ENCODE measurements at places on chromosomes 11 and 22.

DNA sequence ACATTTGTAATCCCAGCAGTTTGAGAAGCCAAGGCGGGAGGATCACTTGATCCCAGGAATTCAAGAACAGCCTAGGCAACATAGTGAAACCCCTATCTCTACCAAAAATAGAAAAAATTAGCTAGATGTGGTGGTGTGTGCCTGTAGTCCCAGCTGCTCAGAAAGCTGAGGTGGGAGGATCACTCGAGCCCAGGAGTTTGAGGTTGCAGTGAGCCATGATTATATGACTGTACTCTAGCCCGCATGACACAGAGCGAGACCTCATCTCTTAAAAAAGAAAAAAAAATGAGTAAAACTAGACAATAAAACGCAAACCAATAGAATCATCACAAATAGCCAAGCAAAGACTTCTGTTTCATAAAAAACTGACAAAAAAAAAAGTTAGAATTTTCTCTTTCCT is 21.8 kb downstream of the NUCB2 start:
- peak; percentile 88 for DNase-seq

GRCh38 chr11:85531191-85531897 is 95.8 kb downstream of the DLG2 start:
- DNase-seq, result no peak

DNA sequence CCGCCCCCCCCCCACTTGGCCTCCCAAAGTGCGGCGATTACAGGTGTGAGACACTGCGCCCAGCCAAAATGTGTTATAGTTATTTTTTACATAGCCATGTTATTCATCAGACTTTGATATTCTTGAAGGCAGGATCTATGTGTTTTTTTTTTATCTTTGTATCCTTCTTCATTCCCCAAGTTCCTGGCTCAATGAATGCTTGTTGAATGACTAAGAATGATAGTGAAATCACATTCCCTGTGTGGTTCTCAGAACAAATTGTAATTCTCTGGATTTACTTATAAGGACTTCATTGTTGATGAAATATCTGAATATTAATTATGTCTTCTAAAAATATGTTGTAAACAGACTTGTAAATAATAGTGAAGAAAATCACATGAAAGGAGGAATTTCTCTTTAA is 33.5 kb downstream of the MMP7 start:
- DNase-seq, result no peak

DNA sequence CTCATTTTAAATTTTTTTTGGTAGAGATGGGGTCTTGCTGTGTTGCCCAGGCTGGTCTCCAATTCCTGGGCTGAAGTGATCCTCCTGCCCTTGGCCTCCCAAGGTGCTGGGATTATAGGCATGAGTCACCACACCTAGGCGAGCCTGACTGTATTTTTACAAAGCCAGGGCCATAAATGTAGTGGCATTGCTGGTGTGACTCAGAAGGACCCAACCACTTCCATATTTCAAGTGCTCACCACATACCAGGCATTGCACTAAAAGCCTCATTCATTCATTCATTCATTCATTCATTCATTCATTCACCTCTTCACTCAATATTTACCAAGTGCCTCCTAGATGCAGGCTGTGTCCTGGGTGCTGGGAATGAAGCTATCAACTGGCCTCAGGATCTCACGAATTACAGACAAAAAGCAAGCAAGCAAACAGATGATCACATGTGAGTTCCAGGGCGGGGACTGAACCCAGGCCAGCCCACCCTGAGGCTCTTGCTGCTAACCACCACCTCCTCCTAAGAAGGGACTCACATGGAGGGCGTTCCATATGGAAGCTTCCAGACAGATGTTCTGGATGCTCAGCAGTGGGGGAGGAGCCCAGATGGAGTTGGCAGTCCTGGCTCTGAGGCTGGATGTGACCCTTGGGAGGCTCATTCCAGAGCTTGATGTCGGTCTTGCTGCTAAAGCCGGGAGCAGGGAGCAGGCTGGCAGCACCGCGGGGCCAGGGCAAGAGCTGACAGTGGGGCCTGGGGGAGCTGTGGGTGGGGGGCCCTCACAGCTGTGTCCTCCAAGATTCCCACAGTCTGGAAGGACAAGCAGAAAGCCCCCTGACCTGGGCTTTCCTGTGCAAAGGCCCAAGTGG is 158.8 kb downstream of the CTTN start:
- peak; percentile 4 for DNase-seq

GRCh38 chr22:27663812-27664211 is 137.7 kb downstream of the MN1 start:
- no peak for DNase-seq

GRCh38 chr11:115384236-115384635 is 120.0 kb downstream of the CADM1 start:
- no peak for DNase-seq

GRCh38 chr11:88484873-88485621 is 147.5 kb upstream of the CTSC start:
- DNase-seq, result peak; percentile 70

DNA sequence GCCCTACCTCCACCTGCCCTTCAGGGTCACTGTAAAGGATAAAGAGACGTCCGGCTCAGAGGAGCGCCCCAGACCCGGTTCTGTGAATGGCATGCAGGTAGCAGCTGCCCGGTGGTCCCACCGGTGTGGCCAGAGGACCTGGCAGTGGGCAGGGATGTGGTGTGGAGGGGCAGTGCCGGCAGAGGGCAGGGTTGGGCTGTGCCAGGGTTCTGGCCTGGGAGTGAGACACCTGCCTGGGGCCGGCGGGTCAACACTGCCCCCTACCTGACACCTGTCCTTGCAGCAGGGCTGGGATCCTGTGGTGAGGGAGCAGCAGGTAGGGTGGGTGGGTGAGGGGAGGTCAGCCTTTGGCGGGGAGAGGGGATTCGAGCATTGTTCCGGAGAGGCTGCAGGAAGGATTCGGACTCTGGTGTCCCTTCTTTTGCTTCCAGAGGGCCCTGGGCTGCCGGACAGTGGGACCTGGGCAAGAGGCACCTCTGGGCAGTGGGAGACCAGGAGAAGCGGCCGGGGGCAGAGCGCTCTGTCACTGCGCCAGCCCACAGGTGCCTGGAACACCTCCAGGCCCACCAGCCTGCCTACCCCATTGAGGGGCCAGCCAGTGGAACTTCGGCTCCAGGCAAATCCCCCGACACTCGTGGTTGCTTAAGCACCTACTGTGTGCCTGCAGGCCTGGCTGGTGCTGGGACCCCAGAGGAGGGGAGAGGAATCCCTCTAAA is 1.6 kb upstream of the PHLDA2 start:
- peak; percentile 62 for DNase-seq

DNA sequence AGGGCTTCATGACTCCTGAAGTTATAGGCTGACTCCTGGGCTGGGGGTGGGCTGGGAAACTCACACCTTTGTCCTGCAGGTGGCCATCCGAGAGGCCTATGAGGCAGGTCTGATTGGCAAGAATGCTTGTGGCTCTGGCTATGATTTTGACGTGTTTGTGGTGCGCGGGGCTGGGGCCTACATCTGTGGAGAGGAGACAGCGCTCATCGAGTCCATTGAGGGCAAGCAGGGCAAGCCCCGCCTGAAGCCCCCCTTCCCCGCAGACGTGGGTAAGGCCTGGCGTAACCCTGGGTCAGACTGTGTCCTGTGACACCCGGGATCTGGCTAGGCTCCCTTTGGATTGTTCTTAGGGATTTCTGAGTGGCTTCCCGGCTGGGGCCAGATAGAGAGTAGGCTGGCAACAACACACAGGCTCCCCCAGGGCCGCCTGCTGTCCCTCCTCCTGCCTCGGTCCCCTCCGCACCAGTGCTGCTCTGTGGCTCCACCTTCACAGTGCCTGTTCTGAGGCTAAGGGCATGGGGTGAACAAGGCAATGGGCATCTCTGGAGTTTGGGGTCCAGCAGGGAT is 3.6 kb downstream of the NDUFV1 start:
- DNase-seq, result no peak

DNA sequence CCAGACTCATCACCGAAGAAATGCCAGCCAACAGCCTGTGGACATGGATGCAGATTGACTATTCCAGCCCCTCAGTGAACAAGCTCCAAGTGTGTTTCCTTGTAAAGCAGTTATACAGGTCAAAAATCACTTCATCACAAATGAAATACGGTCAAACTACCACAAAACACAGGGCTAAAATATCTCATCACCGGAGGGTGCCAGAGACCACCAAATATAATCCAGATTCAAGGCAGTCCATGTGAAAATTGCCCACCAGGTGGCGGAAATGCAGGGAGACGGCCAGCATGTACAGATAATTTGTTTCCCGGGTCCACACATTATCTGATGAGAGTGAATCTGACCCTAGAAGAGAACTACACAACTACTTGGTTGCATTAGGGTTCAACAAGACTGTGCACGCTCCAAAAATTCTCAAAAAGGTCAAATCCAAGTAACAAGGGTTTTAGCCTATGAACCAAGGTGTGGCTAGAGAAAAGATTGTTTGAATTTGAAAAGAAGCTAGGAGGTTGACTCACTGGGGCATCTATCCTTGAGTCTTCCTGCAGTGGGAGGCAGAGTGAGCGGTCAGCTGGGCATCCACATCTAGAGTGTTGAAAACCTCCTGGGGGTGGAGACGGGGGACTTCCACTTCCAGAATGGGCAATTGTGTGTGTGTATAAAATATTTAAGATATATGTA is 71.7 kb downstream of the IGLL5 start:
- DNase-seq, result peak; percentile 54

DNA sequence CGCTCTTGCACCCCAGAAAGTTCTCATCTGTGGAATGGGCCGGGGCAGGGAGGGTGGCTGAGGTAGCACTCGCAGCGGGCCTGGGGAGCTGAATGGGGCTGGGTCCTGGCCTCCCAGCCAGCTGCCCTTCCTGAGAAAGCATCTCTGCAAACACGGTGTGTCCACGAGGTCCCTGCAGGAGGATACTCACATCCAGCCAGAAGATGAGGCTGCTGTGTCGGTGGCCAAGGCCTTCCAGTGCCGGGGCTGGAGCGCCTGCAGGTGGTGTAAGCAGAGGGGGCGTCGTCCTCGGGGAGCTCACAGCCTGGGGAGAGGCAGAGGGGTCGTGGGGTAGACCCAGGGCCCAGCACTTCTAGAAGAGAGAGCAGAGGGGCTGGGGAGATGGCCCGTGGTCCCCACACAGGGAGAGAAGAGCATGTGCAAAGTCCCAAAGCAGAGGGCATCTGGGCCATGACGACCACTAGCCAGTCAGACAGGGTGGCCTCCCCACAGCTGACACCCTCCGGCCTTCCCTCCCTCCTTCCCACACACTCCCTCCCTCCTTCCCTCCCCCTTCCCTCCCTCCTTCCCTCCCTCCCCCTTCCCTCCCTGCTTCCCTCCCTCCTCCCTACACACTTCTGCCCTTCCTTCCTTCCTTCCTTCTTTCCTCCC is 97.9 kb downstream of the WNT7B start:
- DNase-seq, result no peak

DNA sequence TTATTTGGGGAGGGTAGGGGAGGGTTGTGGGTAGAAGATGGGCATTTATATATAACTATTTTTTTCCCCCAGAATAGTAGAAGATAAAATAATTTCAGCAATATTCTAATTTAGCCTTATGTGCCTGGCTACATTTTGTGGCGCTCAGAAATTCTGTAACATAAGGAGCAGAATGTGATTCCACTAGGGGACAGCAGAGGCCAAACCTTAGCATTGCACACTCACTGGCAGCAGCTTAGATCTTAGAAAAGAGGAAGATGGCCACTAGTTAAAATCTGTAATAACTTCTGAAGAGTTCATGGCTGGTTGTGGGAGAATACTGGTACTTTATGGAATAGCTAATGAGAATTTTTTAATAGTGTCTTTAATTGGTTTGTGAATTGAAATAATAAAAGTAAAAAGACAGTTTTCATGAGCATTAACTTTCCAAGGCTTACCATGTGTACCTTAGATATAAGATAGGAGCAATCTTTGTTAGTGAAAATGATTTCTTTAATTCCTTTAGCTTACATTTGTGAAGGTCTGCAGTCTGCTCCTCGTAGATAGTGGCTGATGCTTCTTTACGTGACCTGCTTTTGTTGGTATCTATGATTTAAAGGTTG is 33.1 kb downstream of the DDX10 start:
- DNase-seq, result peak; percentile 53

DNA sequence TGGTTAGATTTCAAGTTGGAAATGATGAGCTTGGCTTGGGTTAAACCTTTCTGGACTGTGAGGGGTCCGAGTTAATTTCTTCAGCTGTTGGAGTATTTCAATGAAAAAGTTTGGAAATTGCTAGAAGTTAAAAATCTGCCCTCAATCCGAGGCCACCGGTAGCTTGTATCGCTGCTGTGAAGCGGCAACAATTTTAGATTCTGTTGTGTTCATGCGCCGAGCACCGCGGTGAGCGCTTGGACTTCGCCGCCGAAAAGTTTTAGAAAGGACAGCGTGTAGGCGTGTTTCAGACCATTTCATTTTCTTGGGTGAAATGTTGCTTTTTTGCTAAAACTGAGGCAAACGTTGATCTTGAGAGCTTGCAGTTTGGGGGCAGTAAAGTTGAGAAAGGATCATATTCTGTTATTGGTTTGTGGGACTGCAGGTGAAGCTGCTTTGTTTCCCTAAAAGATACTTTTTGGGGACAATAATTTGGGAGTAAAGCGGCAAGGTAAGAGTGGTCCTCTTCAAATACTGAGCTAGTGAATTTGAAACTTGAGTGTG is 928 bp downstream of the FBXO7 start:
- DNase-seq, result no peak

DNA sequence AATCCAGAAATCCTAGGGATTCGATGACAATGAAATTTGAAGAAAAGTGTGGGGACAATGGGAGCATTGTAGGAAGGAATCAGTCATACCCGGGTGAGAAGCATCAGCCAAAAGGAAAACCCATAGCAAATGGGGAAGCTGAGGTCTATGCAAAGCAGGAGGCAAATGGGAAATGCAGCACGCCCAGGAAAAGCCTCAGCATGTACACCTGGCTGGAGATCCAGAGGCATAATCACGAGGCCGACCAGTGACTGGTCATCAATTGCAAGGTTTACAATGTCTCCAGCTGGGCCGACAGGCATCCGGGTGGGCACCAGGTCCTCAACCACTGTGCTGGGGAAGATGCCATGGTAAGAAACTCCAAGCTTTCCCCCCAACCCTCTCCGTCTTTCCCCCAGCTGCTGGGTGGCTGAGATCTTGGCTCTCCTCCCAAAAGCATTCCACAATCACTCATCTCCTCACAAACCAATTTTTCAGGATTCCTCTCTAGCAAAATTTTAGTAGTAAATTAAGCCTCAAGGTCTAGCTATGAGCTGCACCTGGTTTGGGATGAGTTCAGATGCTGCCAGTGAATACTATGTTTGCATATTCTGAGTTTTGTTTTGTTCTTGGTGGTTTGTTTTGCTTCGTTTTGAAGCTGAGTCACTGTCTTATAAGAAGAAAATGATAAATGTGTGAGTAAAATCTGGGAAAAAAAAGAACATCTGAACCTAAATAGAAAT is 98.0 kb upstream of the OR5AK2 start:
- DNase-seq, result no peak

- no peak for DNase-seq
Observed at GRCh38 chr11:76665172-76665571, 5.4 kb downstream of the LRRC32 start.

GRCh38 chr22:37195921-37196320 is 7.9 kb upstream of the C1QTNF6 start:
- DNase-seq, result no peak

- no peak for DNase-seq
Observed at GRCh38 chr11:45144126-45145082, 2.0 kb upstream of the PRDM11 start.

- DNase-seq, result no peak
Observed at GRCh38 chr22:29748248-29748893, 18.4 kb downstream of the ZMAT5 start.

Measured in activated CD4-positive, alpha-beta T cell treated with anti-CD3 and anti-CD28 coated beads, Interleukin-2, Interleukin-4, amounts not matched to agents 100 ng/mL and 50 ng/mL, durations not matched to agents 16 hours and 8 hours (primary cell).